ENCODE measurements at places on chromosomes 5 and 9. TPM values are rescaled to one million over a fixed set of nuclear protein-coding genes. Genes with fewer than 3 reads are reported as not detected.

ORM2 gene
- total RNA-seq: 0.77 TPM

MEIKIN gene
- not detected for total RNA-seq

EQTN gene
- total RNA-seq: not detected

DBH gene
- 0.48 TPM for total RNA-seq

RNF183 gene
- 0.25 TPM for total RNA-seq

PDE6A gene
- total RNA-seq: 0.06 TPM

MACIR gene
- 5.9 TPM for total RNA-seq

FGFR4 gene
- total RNA-seq: 106 TPM

NDFIP1 gene
- total RNA-seq: 66.8 TPM

FBXO4 gene
- 13.8 TPM for total RNA-seq

CER1 gene
- not detected for total RNA-seq

GLIPR2 gene
- total RNA-seq: 17.4 TPM

FGD3 gene
- 10.8 TPM for total RNA-seq

IFNA21 gene
- total RNA-seq: not detected

CCNO gene
- total RNA-seq: 4.7 TPM

GPR150 gene
- 0.28 TPM for total RNA-seq

PCDHGB3 gene
- total RNA-seq: 3.2 TPM

FBXL7 gene
- 15.5 TPM for total RNA-seq

CRHBP gene
- total RNA-seq: 0.58 TPM

HEMGN gene
- 21.6 TPM for total RNA-seq
